ENCODE measurements at places on chromosomes 12 and 14. TPM values are rescaled to one million over a fixed set of nuclear protein-coding genes. Genes with fewer than 3 reads are reported as not detected.

The BRI3BP gene
- total RNA-seq, result 3.1 TPM

The MEG3 gene
- 262 TPM for total RNA-seq

The OR6C1 gene
- total RNA-seq, result not detected

The IFNG-AS1 gene
- not detected for total RNA-seq

The RAPGEF3 gene
- total RNA-seq, result 7.1 TPM

Measured in hair follicle dermal papilla cell (primary cell).